Glutamatergic neuron (in vitro differentiated cells): ENCODE measurements at places on chromosomes 5 and 9.

DNA sequence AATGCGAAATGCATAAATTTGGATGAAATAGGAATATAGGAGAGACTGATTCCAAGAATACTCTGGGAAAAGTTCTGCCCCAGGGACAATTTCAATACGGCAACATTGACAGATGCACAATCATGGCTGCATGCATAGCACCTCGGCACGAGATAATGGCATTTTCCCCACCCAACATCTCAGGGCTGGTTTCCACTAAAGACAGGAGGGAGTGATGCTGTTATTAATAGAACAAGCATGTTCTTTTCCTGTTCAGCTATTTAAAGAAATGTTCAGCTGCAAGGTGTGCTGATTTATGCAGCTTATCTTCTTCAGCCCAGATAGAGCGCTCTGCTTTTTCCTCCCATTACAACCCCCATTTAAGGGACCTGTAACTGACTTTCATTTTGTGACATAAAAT lies 740.2 kb downstream of the TLR4 start:
- DNase-seq: no peak

GRCh38 chr9:114338187-114338586 lies 8.5 kb downstream of the ORM2 start:
- no peak for DNase-seq

- DNase-seq: no peak
These were observed 25.6 kb downstream of the POU5F2 start for GRCh38 chr5:93715761-93716160.

- DNase-seq: no peak
These were observed 850.0 kb upstream of the C9orf72 start for GRCh38 chr9:28423255-28423654.

DNA sequence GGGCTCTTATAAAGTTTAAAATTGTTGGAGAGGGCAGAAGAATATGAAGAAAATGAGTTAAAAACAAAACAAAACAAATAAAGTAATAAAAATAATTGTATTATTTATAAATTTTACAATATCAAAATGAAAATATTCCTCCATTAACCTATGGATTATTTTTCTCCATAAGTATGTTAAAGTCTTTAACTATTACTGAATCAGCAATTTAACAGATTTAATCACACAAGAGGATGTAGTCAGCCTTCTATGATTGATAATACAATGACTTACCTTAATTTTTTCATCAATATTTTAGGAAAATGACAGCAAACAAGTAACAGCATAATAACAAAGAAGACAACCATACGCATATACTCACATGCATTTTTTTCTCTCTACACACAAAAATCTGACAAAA lies 1195.3 kb upstream of the NUDT12 start:
- no peak for DNase-seq

DNA sequence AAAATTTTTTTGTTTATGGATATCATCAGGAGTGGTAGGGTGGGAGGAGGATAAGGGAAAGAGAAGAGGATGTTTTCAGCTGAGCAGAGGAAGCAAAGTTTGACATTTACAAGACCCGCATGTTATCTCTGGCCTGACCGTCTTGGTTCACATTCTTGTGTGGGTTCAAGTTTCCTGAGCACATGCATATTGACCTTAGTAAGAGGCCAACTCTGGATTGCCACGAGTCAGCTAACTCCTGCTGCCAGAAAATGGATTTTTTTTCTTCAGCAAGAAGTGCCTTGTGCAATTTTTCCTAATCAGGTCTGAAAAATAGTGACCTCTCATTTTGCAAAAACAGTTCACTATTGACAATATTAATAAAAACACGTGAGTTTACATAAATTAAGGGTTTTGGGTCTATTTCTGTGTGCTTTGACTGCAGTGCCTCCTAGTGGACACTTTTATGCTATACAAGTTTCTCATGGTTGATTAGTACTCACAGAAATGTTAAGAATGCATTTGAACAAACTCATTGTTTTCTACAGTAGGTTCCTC lies 27.1 kb upstream of the BASP1 start:
- DNase-seq: no peak

DNA sequence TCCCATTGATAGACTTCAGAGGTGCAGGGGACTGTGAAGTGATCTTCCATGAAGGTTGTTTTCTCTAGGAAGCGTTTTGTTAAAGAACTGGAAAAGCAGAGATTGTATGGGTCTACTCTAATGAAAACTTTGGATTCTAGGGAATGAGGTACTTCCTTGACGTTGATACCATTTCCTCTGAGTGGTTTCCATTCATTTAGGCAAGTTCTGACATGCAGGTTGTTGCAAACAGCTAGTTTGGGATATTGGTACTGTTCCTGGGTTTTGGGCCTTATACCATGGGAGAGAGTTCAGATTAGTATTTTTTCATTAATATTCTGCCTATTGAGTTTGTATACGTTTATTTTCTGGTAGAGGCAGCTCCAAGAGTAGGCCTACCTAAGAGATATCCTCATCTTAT lies 25.7 kb downstream of the SMARCA2 start:
- no peak for DNase-seq

DNA sequence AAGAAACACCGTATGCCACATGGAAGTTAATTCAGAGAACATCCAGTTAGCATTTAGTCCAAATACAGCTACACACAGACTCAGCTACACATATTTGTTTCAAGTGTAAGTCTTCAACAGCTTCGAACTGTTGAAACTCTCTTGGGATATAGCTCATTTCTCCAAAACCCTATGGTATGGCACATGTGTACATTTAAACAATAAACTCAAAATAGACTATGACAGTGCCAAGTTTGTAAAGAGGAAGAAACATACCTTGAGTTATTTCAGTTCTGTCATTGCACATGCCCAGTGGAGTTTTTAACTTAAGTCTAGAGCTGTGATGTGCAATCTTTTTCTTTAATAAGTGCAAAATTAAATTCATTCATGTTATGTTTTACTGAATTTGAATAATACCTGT lies 155.1 kb upstream of the RAI14 start:
- no peak for DNase-seq

- no peak for DNase-seq
These were observed 273.1 kb downstream of the HSPA4 start for GRCh38 chr5:133324926-133325325.

- DNase-seq: no peak
These were observed 257.9 kb downstream of the SGCD start for GRCh38 chr5:156584871-156585270.

- DNase-seq: no peak
These were observed 1354.4 kb upstream of the C9orf72 start for GRCh38 chr9:28927691-28928090.

- DNase-seq: no peak
These were observed 1.2 kb upstream of the IL11RA start for GRCh38 chr9:34650816-34651215.

GRCh38 chr5:167702014-167702413 lies 589.4 kb upstream of the WWC1 start:
- no peak for DNase-seq

GRCh38 chr5:24850926-24851486 lies 206.2 kb upstream of the CDH10 start:
- DNase-seq: no peak

GRCh38 chr9:87581513-87581912 lies 83.8 kb downstream of the DAPK1 start:
- DNase-seq: no peak

DNA sequence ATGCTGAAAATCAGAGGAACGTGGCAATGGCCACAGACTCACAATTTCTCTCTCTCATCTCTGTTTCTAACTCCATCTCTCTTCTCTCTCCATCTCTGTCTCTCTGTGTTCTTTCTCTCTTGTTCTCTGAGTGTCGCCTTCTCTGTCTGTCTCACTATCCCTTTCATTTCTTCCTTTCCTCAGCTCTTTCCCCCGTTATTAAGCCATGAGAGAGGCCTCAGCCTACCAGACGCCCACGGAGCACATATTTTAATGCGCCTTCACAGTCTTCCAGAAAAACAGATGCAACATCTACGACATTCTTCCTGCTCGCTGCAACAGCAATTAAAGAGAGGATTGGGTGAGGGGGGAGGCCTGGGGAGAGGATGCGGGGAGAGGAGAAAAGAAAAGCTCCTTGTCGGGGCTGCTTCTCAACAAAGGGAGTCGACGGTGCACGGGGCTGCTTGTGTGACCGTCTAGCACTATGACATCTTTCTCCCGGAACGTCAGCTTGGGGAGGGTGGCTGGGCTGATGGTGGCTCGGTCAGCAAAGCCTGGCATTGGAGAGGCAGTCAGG lies 37.7 kb upstream of the NEURL1B start:
- DNase-seq: no peak

DNA sequence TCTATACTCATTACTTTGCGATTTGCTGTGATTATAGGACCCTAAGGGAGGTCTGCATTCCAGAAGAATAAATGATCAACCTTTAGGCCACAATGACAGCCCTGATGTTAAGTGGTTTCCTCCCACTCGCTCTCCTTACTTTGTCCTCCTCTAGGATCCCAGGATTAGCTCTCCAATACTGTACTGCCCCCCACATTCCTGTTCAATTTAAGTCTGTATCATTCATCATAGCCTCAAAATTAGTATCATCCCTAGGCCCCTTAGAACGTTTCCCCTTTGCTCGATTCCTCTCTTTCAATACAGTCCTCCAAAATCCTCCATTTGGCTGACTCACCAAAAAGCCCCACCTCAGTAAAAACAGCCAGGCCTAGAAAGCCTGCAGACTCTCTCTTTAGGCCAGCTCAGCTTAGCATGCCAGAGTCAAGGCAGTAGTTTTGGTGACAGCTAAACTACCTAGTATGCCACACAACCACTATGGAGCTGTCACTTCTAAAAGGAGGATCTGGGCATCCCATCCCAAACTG lies 24.4 kb downstream of the RNF145 start:
- no peak for DNase-seq

- no peak for DNase-seq
These were observed 78.9 kb downstream of the PARP8 start for GRCh38 chr5:50745221-50745910.

DNA sequence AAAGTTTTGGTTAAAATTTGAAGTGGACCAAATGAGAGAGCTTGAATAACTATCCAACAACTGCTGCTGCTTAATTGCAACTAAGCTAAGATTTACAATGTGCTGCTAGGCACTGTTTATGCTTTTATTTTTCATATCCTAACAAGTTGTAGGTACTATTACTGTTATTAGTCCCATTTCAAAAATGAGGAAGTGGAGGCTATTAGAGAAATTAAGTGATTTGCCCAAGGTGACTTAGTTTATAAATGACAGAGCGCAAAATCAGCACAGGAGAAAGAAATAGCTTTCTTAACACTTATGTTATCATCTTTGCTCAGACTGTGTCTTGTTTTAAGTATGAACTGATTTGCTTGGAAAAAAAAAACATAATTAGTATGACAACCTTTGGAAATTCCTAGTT lies 23.1 kb downstream of the WDR36 start:
- DNase-seq: no peak

- DNase-seq: no peak
These were observed 123.1 kb downstream of the RAPGEF6 start for GRCh38 chr5:131511934-131512333.

- DNase-seq: no peak
These were observed 24.2 kb upstream of the CAMLG start for GRCh38 chr5:134714120-134714519.

DNA sequence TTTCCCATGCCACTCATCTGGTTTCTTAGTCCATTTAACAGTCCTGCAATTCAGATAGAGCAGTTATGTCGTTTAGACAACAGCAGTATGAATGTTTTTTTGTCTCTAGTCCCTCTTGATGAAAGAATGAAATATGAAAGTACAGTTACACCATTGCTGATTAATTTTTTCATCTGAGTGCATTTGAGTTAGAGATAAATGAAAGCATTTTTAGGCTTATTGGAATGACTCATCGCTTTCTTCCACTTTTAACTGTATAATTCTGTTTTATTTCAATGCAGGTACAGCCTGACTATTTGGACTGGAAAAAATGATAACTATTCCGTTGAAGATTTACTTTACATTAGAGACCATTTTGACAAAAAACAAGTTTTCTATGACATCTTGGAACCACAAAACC lies 28.7 kb downstream of the ANKRD34B start:
- DNase-seq: no peak

DNA sequence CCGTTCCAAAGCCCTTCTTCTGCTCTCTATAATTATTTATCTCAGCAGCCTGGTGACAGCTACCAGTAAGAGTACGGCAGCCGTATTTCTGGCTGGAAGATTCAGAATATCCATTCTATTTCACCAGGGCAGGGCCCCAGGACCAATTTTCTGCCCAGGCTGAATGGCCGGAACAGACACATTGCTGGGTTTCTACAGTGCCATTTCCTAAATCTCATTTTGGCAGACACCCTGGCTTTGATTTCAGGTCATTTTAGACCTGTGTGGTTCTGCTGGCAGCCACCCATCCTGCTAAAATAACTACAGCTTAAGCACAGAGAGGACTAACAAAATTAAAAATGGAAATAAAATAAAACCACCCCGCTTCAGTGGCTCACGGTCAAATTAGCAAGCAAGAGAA lies 95.0 kb downstream of the CRB2 start:
- no peak for DNase-seq

- no peak for DNase-seq
These were observed 58.7 kb downstream of the ICE1 start for GRCh38 chr5:5481206-5481605.

- no peak for DNase-seq
These were observed 263.1 kb upstream of the PTGER4 start for GRCh38 chr5:40416588-40416987.

GRCh38 chr9:136463578-136463977 lies 19.3 kb downstream of the SEC16A start:
- DNase-seq: no peak

- DNase-seq: peak; percentile 21
These were observed 42.1 kb downstream of the NKD2 start for GRCh38 chr5:1050423-1051365.

DNA sequence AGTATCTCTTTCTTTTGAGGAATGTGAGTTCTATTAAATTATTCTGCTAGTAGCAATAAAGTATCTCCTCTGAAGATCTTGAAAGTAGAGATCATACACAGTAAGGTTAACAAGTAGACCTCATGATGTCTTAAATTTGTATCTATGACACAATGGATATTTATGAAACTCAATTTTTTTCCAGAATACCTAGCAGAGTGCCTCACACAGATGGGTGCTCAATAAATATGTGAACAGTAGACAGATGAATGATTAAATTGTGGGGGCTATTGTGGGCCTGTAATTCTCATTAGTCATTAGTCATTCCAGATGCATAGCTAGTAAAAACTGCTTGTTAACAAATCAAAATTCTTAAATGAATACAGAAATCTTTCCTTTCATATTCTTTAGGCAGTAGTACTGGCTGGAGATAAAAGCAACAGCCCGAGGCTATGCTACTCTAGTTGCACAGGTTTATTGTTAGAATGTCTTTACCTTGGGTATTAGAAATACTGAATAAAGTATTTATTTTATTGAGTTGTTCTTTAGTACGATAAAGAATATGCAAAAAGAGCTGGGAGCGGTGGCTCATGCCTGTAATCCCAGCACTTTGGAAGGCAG lies 22.0 kb downstream of the CHD1 start:
- no peak for DNase-seq

GRCh38 chr9:100098046-100098886 lies 534 bp downstream of the ERP44 start:
- peak; percentile 54 for DNase-seq

- no peak for DNase-seq
These were observed 79.2 kb upstream of the PANK3 start for GRCh38 chr5:168658394-168658793.
